Neuronal stem cell (in vitro differentiated cells): ENCODE measurements at places on chromosomes 1 and 21.
A peak's percentile ranks its signal among the peaks of the same experiment; 100 is the strongest.

DNA sequence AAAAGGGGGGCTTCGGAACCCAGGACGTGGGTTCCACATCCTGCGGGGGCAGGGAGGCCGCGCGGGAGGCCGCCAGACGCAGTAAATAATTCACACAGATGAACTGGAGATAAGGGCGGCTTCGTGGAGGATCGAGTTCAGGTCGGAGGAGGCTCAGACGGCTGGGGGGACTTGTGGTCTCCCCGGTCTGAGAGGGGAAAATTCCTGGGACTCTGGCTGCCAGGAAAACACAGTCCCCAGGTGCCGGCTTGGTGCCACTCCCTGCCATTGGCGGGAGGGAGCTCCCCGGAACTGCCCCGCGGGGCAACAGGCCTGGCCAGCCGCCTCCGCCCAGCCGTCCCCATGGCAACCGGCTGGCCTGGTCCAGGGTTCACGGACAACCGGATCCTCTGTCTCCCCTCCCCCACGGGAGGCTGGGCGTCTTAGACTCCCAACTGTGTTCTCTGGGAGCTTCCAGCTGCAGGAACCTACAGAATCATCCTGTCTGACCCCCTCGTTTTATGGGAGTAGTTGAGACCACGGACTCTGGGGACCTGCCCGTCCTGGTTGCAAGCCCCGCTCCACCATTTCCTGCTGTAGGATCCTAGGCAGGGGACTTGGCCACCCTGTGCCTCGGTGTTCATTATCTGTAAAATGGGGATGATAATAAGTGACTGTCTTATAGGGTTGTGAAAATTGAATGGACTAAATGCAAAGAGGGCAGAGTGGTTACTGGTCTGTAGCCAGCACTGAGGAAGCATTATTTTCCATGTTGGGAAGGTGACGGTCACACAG is 9.6 kb downstream of the CAMK2N1 start:
- DNase-seq: no peak

- DNase-seq: peak; percentile 77
Measured at GRCh38 chr1:227318016-227318852, at the start of gene CDC42BPA. TSS of gene CDC42BPA (minus strand) at chr1:227318492. CDS start at chr1:227317182, 1,310 bp downstream.

DNA sequence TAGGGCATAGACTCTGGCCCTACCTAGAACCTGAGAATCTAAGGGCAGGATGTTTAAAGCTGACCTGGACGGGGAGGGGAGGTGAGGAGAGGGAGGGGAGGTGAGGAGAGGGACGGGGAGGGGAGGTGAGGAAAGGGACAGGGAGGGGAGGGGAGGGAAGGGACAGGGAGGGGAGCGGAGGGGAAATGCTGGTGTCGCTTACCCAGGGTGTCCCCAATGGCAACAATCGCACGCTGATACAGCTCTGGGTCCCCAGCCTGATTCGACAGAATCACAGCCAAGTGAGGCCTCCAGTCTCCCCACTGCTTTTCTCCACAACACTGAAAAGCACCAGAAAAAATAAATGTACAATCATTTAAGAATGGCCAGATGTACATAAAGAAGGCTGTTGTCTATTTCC is 22.2 kb downstream of the SEC16B start:
- no peak for DNase-seq

DNA sequence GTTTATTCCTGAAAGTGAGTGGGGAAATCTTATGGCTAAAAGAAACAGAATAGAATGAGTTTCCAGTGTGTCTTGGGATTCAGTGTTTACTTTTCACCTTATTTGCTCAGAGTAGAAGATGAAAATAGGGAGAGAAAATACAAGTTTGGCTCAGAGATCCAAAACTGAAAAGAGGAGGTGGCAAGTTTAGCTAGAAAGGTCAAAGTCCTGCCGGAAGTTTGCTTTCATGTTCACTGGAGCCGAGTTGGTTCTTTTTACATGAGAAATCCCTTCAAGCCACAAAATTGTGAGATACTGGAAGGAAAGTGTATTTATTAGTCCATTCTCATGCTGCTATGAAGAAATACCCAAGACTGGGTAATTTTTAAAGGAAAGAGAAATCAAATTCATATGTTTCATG is 604.6 kb downstream of the MRPL39 start:
- no peak for DNase-seq

GRCh38 chr21:14403681-14404318 is 20.9 kb upstream of the HSPA13 start:
- no peak for DNase-seq

DNA sequence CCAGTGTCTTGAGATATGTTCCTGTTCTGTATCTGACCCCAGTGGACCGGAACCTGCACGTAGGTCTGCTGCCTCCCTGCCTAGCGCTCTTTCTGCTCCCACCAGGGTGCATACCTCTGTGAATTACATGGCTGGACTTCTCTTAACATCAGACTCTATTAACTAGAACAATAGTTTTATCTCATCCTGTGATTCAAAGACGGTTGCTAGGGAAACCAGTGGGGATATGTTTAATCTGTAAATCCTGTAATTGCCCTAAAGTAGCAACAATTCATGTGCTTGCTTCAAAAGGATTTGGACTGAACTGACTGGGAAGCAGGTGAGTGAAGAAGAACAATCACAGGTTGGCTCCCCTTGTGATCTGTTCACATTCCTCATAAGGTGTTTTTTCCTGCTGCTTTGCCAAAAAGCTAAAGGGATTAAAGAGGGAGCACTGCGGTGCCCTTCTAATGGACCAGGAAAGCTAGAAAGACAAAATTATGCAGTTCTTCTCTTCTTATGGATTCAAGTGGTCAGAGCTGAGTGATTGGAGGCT is 52.7 kb upstream of the DIRAS3 start:
- no peak for DNase-seq

- DNase-seq: no peak
Measured at GRCh38 chr21:35470522-35470921, 421.4 kb upstream of the RUNX1 start.

DNA sequence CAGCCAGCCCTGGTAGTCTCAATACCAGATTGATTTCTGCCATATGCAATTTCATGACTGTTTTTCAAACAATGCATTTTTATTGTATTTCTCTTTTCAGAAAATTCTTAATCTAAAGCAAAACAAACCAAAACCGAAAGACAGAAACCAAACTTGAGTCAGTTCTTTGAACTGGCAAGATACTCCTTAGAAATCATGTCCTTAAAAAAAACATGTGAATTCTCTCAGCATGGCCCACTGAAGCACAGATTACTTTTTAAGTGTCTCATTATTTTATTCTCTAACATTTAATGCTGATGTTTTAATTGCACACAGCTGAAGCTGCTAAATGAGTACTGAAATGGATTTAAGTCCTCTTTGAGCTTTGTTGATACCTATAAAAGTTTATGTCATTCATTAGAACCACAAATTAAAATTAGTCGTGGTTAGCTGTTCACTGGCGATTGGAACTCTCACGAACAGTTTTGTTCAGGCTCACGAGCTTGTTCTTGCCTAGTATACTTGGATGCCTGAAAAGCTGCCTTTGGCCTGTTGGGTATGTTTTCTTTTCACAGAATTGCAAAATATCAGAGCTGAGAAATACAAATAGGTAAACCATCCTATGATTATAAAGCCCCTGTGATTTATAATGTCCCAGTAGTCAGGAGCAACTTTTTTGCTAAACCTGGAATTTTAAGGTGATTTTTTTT is 87.5 kb downstream of the CAMTA1 start:
- no peak for DNase-seq

GRCh38 chr1:86197206-86197855 is 40.8 kb upstream of the COL24A1 start:
- DNase-seq: no peak

DNA sequence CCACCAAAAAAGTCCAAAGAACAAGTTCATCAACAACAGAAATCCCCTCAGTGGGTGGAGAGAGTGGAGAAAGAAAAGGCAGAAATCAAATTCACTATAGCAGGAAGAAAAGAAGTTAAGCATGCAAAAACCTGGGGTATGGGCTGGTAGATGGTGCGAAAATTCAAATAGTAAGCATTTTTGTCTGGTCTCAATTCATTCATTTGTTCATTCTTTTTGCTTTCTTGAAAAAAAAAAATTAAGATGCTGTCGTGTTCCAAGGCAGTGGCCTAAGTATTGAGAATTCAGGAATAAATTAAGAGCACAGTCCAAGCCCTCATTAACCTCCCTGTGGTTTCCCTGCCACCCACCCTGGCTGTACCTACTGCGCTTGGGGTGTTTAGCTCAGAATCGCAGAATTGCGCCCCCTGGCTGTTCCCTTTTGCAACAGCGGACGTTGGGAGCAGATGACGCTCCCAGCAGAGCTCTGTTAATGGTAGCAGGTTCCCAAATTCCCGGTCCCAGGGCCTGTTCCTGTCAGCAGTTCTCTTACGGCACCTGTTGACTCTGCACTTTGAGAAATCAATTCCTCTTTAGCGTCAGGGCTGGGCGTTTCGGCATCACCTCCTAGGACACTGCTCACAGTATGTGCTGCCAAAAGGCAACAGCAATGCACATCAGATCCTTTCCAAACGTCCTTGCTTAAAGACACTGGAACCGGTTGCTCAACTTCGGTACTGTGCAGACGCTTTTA is 34.0 kb upstream of the SSX2IP start:
- DNase-seq: no peak

GRCh38 chr1:239617731-239618130 is 231.4 kb downstream of the CHRM3 start:
- DNase-seq: no peak

- peak; percentile 8 for DNase-seq
Measured at GRCh38 chr1:215957663-215958062, 390.6 kb downstream of the KCTD3 start.

- no peak for DNase-seq
Measured at GRCh38 chr1:1883092-1883873, 7.6 kb downstream of the GNB1 start.

GRCh38 chr1:208302699-208303238 is 58.6 kb upstream of the PLXNA2 start:
- no peak for DNase-seq

- no peak for DNase-seq
Measured at GRCh38 chr1:98221923-98222322, 301.1 kb upstream of the DPYD start.

DNA sequence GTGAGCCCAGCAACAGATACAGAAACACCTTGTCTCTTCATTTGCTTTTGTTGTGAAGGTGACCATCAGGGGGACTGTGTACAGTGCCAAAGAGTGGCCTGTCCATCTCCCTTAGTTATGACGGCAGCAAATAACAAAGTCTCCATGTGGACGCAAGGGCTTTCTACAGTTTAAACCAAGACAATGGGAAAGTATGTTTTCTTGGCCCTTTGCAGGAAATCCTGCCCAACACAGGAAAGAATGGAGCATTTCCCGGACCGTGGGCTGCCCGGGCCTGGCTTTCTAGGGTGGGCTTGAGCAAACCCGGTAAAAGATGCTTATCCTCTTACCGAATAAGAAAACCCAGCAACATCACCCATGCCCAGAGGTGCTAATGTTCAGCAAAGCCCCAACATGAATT is 87.3 kb downstream of the ZBTB18 start:
- DNase-seq: no peak

DNA sequence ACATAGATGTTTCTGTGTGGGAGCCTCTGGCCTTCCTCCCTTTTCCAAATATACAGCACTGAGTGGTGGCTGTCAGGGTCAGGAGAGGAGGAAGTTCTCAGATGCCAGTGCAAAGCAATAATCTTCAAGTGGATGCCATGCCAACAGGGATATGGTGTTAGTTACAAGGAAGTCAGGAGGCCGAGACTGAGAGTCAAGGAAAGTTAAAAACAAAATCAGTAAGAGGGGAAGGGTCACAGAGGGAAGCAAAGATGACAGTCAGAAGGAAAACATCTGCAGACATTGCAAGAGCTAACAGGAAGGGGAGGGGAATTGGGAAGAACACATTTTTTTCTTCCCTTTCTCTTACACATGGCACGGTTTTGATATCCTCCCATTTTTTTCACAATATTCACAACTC is 691.4 kb downstream of the ADGRL2 start:
- DNase-seq: no peak

DNA sequence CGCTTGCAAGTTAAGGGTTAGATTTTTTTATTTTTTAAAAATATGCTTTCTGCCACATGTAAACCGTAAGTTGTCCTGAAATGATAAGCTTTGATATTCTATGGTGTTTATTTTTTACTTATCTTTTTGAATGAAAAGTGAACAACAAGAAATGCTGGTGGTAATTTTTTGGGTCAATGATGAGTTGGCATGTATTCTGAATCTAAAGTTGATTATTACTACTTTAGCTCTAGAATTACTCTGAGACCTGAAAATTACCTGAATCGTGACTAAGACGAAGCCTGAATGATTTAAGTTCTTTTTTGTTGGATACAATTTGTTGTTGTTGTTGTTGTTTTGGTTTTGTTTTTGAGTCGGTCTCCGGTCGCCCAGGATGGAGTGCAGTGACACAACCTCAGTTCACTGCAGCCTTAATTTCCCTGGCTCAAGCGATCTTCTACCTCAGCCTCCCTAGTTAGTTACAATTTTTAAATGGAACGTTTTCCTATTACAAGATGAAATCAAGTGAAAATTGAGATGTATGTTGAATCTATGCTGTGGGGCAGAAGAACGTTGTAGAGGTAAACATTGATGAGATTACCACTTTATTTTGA is 941 bp downstream of the RABGGTB start:
- DNase-seq: no peak

DNA sequence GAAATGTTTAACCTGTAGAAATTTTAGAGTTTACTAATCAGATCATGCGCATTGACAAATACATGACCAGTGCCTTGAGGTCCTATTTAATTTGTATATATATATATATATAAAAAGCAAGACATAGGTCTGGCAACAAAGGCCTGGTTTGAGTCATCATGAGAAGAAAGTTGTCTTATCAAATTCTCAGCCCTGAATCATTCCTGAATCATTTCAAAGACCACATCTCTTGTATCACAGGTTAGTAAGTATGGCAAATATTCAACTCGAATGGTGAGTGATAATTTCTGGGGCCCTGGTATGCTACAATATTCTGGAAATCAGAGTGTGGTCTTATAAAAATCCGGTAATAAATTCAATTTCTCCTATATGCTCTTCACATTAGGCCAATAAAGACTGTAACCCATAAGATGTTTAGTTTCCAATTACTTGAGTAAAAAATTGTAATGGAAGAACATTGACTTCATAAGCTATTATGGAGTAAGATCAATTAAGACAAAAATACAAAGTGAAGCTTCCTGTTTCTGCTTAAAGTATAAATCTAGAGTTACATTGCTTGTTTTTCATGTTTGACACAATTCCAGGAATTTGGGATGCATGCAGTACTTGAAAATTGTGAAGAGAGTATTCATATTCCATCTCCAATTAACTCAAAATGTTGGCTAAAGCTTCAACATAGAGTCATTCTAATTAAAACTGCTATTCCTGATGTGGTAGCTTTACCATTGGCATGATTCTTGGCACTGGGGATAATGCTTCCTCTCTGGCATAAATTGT is 309.4 kb downstream of the BRINP3 start:
- no peak for DNase-seq

GRCh38 chr1:20112279-20113000 is 6.9 kb downstream of the PLA2G2D start:
- no peak for DNase-seq

GRCh38 chr21:16421965-16422364 is 692.2 kb downstream of the USP25 start:
- no peak for DNase-seq

DNA sequence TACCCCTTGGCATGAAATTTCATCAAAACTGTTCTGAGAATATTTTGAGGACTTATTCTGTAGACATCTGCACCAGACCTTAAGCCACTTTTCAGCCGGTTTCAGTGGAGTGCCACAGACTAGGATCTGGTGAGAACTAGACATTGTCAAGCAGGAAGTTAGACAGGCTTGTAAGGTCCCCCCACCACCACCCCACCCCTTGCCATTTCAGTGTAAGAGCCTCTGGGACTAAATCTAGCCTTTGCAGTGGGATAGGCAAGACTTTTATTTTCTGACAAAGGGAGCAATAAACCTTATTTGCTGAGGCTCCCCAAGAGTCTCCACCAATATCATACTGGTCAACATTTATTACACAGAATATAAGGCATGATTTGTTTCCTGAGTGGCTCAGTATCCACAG is 77.9 kb upstream of the EXO1 start:
- no peak for DNase-seq

- DNase-seq: no peak
Measured at GRCh38 chr1:201328576-201328975, 45.3 kb downstream of the PKP1 start.
